ENCODE measurements at places on chromosomes 11 and 22.

GRCh38 chr22:30459181-30460052, 12.4 kb downstream of the SEC14L3 start:
- DNase-seq = no peak

- no peak for DNase-seq
Measured at GRCh38 chr11:117934526-117935307, 5.5 kb upstream of the TMPRSS13 start.

DNA sequence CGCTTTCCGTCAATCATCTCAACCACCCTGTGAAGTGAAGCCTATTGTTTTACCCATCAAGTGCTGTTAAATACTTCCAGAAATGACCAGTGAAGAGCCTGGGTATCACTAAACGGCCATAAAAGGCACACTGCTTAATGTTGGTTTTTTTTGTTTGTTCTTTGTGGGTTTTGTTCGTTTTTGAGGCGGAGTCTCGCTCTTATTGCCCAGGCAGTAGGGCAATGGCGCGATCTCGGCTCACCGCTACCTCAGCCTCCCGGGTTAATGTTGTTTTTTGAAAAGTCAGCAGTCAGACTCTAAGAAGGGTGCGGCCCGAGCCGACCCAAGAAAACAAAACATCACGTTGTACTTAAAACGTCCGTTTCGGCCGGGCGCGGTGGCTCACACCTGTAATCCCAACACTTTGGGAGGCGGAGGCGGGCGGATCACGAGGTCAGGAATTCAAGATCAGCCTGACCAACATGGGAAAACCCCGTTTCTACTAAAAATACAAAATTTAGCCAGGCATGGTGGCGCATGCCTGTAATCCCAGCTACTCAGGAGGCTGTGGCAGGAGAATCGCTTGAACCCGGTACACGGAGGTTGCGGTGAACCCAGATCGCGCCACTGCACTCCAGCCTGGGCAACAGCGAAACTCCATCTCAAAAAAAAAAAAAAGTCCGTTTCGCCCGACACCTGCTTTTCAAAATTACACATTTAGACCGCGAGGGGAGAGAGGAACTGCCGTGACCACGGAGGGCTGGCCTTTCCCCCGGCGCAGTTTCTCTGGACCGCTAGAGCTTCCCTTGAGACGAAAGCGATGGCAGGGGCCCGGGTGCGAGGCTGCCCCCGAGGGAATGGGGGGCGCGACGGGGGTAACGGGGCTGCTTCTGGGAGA, 714 bp downstream of the CD59 start:
- peak; percentile 58 for DNase-seq

DNA sequence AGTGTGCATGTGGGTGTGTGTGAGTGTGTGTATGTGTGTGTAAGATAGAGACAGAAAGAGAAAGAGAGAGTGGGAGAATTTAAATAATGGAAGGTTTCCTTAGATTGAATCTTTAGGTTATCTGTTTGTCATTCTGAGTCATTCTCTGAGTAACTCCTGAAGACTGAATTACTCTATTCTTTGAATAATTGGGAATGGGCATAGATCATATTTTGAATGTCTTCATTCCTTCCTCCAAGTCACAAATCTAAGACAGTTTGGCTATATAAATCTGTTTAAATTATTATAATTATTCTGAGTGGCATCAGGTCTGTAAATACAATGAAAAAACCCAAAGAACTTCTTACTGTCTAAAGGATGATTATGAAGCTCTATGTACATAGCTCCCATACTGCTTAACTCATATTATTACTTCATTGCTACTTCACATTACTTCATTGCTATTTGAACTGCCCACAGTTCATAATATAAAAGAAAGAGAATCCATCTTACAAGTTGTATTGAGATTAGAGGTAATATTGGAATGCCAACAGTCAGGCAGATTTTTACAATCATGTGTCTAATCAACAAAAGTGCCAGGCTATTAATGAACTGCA, 346.6 kb upstream of the CCDC179 start:
- no peak for DNase-seq

GRCh38 chr11:65445101-65445603, 22.6 kb downstream of the NEAT1 start:
- DNase-seq = peak; percentile 30

DNA sequence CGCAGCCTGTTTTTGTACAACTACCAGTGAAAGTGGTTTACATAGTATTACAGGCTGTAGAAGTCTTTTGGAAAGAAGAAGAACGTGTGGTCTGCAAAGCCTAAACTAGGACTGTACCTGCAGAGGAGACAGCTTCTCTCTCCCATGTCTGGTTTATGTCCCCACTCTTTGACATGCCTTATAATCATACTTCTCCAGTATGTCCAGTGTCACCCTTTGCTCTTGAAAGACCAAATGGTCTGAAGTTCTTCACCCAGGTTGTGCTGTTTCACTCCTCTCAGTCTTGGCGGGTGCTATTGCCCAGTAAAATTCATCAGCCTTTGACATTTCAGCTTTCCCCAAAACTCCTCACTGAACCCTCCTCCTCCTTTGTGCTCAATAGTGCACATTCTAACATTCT, 676.0 kb upstream of the TENM4 start:
- no peak for DNase-seq

GRCh38 chr22:46008291-46008690, 31.3 kb upstream of the WNT7B start:
- DNase-seq = no peak

GRCh38 chr22:38051900-38052862, 5.0 kb upstream of the PICK1 start:
- DNase-seq = peak; percentile 81

DNA sequence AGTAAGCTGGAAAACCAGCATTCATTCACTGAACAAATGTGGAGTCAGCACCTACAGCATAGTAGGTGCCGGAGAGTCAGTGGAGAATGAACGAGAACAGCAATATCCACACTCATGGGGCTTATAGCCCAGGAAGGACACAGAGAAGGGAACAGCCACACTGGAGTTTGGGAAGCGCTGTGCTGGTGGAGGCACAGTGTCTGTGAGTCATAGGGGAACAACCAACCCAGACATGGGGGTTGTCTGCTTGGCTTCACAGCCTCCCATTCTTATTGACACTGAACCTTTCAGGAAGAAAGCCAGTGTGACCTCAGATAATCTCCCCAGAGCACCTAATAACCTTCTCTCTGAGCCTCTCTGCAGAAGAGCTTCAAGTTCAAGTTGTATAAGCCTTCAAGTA, 56.6 kb upstream of the UBASH3B start:
- DNase-seq = no peak

GRCh38 chr22:26709617-26710390, 52.4 kb downstream of the MIAT start:
- DNase-seq = no peak

- DNase-seq = peak; percentile 63
Measured at GRCh38 chr22:26330971-26331625, 98.0 kb upstream of the ASPHD2 start.

- no peak for DNase-seq
Measured at GRCh38 chr11:57087991-57088390, 93.8 kb upstream of the LRRC55 start.

GRCh38 chr11:97225794-97226193, 836.0 kb downstream of the JRKL start:
- no peak for DNase-seq

DNA sequence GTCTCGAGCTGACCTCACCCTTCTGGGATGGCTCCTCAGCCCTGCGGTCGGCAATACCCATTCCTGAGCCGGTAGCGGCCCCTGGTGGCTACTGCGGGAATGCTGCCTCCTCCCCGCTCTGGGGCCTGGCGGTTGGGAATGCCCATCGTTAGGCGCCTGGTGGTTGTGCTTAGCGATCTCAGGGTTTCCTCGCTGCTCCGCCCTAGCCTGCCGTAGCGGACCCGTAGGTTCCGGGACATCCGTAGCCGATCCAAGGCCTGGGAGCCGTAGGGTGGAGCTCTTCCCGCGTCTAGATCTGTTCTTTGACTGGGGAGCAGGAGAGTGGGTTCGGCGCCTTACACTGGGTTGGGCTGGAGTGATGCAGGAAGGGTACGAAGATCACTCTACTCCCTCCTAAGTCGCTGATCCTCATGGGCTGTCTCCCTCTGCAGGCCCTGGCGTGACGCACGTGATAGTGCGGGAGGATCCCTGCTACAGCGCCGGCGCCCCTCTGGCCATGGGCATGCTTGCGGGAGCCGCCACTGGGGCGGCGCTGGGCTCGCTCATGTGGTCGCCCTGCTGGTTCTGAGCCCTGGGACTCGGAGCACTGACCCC, 14.8 kb downstream of the PLEKHB1 start:
- DNase-seq = peak; percentile 84

DNA sequence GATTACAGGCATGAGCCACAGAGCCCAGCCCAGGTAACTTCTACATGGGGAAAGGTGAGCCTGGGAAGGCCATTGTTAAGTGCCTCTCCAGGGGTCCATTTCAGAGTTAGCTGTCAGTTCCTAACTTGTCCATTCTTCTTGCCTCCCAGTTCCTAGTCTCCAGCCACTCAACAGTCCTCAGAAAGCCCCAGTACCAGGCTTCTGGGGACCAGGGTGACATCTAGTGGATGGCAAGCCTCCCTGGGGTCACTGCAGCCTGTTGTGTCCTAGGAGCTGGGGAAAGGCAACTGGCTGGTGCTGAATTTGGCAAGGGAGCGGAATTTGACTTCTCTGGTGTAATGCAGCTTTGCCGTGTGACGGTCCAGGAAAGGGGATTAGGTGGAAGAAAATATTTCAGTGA, 2.1 kb downstream of the LGALS12 start:
- peak; percentile 14 for DNase-seq

DNA sequence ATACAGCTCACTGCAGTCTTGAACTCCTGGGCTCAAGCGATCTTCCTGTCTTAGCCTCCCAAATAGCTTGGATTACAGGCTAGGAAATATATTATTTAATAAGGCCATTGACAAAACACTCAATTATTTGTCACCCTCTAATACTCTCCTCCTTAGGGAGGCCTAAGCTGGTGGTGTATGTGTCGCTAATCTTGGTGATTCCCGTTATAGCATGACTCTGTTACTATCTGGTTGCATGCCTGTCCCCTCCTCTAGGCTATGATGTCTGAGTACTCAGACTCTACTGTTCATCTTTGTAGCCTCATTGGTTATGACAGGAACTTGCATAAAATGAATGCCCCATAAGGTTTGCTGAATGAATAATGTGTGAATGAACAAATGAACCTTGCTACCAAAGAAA, 87.6 kb downstream of the USP35 start:
- no peak for DNase-seq

GRCh38 chr11:86034710-86035109, 34.2 kb downstream of the PICALM start:
- DNase-seq = no peak

DNA sequence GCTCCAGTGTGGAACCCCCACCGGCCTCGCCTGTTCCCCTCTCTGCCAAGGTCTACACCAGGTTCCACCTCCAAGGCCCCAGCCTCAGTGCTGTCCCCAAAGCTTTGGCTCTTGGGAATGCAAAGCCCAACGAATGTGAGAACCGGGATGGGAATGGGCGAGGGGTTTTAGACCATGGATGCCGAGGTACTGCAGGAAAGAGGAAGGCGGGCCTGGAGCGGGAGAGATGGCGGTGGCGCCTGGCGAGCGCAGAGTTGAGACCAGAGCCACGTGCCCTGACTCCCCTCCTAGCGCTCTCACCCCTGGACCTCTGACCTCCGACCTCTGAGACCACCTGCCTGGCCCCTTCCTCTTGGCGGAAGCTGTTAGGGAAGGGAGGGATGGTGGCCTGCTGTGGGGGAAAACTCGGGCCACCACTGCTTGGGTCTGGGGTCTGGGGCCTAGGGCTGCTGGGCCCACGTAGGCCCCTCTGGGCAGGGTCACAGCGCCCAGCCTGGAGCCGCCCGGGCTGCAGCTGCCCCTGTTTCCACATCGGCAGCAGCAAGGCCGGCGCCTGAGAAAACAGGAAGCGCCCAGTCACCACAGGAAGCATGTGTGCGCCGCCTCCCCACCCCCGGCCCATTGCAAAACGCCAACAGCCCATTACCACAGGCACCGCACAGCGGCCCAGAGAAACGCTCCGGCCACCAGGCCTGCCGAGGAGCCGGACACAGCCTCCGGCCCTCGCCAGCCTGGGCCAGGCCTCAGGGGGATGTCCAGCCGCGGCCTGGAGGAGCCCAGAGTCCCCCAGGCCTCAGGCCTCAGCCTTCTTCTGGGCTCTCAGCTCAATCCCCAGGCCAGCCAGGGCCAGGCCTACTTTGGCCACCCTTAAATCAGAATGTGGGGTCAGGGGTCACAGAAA, 13.8 kb upstream of the SLC39A13 start:
- peak; percentile 66 for DNase-seq

DNA sequence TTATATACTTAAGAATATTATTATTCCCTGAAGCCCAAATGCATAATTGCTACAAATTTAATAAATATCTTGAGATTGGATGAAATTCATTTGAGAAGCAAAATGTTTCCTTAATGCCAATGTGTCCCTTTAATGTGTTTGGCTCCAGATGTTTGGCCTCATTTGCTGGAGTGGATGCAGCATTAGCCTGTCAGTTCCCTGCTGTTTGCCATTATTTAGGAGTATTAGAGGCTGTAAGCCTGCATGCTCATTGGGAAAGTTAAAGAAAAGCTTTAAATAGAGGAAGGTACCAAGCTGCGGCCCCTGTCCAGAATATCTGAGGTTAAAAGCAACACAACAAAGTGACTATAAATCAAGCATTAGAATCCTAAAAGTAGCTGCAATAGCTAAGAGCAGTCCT, 54.8 kb upstream of the PITPNB start:
- no peak for DNase-seq

GRCh38 chr11:45371251-45372115, 85.3 kb upstream of the SYT13 start:
- DNase-seq = peak; percentile 70

All from CD4-positive, alpha-beta T cell treated with Interleukin-17A for 1 hour (primary cell).